ENCODE measurements at places on chromosomes 4 and X.

GRCh38 chrX:129654652-129655546 lies at the start of gene APLN:
Gene APLN (minus strand): TSS chrX:129654956. CDS start chrX:129654630, 326 bp downstream.
- no peak for DNase-seq

- DNase-seq = no peak
Observed at GRCh38 chr4:17867276-17867675, 56.5 kb downstream of the NCAPG start.

DNA sequence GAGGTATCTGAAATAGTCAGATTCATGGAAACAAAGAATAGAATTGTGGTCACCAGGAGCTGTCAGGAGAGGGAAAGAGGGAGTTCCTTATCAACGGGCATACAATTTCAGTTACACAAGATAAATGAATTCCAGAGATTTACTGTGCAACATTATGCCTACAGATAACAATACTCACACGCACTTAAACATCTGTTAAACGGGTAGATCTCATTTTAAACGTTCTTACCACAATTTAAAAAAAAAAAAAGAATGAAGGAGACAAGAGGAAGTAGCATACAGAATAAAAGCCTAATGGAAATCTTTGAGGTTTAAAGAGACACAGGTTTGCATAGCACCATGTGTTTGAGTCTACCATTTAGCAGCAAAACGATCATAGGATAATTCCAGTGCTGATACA lies 298.0 kb downstream of the DKK2 start:
- DNase-seq = no peak

DNA sequence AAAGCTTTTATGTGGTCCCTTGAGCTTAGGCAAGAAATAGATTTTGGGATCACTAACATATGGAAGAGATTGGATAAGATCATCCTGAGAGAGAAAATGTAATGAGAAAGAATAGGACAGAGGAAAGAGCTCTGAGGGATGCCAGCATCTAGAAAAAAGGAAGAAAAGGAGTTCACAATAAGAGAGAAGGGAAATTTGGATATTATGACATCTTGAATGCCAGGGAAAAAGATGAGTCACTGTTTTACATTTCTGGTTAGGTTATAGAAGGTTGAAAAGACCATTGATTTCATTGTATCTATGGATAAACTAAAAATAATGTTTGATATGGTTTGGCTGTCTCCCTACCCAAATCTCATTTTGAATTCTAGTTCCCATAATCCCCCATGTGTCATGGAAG lies 208.5 kb downstream of the MAD2L1 start:
- DNase-seq = no peak

GRCh38 chr4:81465406-81466340 lies 6.0 kb downstream of the RASGEF1B start:
- DNase-seq = no peak

DNA sequence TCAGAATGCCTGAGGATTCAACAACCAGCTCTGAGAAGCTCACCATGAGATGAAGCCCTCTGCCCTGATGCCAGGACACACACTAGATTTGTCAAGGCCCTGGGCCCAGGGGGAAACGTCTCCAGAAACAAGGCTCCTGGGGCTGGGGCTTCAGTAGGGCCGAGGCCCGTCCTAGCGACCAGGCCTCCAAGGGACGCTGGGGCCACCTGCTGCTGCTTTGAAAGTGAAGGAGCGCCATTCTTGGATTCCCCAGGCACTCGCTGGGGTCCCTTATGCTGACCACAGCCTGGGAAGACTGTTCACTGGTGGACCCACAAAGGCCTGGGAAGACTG lies 23.9 kb downstream of the PDE6B start:
- DNase-seq = no peak

GRCh38 chr4:13476915-13477314 lies 7.2 kb downstream of the RAB28 start:
- no peak for DNase-seq

- no peak for DNase-seq
Observed at GRCh38 chrX:103441878-103442535, 65.7 kb downstream of the BEX3 start.

GRCh38 chrX:150768580-150769190 lies 75.5 kb downstream of the MTMR1 start:
- no peak for DNase-seq

DNA sequence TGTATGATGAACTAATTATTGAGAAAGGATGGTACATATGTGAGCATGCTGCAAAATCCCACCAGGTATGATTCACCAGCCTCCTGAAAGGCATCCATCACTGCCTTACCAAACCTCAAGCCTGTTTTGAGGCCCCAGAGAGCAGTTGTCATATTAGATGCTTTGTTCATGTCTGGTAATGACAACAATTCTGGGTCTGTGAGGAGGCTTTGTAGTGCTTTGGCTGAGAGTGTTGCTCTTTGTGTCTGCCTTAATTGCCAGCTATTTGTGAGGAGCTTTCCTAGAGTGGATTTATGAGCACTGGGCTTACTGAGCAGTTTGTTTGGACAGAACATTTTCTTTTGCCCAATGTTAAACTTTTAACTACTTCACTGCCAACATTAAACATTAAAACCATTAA lies 69.2 kb downstream of the HEPH start:
- DNase-seq = no peak

- DNase-seq = no peak
Observed at GRCh38 chrX:84168095-84168494, 19.9 kb downstream of the RPS6KA6 start.

DNA sequence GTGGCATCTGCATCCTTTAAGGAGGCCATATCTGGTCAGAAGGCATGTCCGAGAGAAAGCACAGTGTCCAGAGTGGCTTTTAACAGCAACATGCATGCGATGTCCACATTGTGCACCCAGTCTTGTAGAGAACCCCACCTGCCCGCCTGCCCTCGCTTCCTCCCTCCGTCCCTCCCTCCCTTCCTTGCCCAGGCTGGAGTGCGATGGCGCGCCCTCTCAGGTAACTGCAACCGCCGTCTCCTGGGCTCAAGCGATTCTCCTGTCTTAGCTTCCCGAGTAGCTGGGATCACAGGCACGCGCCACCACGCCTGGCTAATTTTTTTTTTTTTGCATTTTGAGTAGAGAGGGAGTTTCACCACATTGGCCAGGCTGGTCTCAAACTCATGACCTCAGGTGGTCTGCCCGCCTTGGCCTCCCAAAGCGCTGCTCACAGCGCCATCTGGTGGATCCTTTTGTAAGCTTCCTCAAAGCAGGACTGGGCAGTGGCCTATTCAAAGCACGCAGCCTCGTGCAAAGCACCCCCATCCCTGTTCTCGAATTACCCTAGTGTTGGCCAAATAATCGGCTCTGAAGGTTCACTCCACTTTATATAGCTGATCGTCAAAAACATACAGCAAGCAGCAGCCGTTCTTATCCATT lies 15.0 kb downstream of the BRCC3 start:
- no peak for DNase-seq

GRCh38 chrX:48942895-48943294 lies 14.5 kb downstream of the OTUD5 start:
- no peak for DNase-seq

DNA sequence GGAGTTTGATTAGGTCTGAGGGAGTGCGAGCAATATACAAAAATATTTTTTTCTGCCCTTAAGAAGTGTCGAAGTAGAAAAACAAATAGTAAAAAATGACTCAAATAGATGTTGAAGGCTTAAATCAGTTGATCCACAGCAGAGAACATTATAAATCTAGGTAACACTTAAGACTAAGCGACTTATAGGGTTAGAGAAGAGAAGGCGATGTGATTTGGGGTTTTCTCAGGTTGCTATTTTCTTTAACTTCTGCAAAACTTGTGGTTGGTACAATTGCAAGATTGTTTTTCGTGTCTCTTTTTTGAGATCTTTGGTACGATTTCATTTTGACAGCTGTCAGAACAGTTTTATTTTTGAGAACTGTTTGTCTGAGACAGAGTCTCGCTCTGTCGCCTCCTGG lies 1479.5 kb downstream of the PCDH7 start:
- DNase-seq = no peak

DNA sequence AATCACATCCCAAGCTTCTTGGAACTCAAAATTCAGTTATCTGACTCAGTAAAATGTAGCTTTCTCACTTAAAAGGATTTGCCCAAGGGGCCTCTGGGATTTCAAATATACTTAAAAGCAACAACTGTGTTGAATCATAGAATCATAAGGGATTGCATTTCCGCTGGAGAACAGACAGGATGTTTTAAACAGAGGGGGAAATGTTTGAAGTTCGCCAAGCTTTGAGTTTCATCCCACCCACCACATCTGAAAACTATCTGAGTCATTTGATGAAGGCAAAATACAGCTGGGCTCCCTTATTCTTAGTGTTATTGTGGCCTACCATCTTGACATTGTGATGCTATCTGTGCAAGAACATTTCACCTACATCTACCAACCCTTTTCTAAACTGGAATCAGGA lies 73.5 kb downstream of the PPP1R2C start:
- no peak for DNase-seq

GRCh38 chr4:128782875-128783614 lies 26.5 kb upstream of the JADE1 start:
- DNase-seq = no peak

GRCh38 chr4:37609626-37610025 lies 76.5 kb downstream of the RELL1 start:
- DNase-seq = no peak

- DNase-seq = no peak
Observed at GRCh38 chr4:151822331-151822730, 61.5 kb upstream of the GATB start.

GRCh38 chrX:54715621-54716020 lies 82.4 kb downstream of the ITIH6 start:
- DNase-seq = no peak

- no peak for DNase-seq
Observed at GRCh38 chr4:56099378-56099786, 150.6 kb downstream of the CEP135 start.

GRCh38 chr4:5760246-5760645 lies 49.2 kb downstream of the EVC start:
- no peak for DNase-seq

DNA sequence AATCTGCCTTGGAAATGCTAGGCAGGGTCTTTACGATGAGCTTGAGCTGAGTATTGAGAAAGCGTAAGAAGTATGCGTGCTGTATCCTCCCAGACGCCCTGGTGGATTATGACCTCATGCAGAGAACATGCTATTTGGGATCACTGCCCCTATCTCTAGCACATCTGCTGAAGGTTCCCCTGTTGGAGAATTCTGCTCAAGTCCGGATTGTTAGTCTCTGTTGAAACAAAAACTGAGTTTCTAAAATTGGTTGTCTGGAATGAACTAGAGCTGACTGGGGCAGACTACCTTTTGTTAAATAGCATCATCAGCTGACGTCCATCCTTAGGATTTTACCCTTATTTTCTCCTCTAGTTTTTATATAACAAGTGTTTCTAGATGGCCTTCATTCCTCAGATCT lies 7.5 kb downstream of the FHDC1 start:
- no peak for DNase-seq

GRCh38 chr4:101807351-101807750 lies 16.8 kb downstream of the BANK1 start:
- DNase-seq = no peak

GRCh38 chr4:74948236-74948635 lies 15.3 kb downstream of the PARM1 start:
- no peak for DNase-seq

- DNase-seq = no peak
Observed at GRCh38 chr4:124530464-124531077, 182.0 kb downstream of the ANKRD50 start.

GRCh38 chrX:123905332-123905731 lies 45.5 kb downstream of the XIAP start:
- DNase-seq = no peak

GRCh38 chr4:22485737-22486136 lies 30.1 kb downstream of the ADGRA3 start:
- no peak for DNase-seq

DNA sequence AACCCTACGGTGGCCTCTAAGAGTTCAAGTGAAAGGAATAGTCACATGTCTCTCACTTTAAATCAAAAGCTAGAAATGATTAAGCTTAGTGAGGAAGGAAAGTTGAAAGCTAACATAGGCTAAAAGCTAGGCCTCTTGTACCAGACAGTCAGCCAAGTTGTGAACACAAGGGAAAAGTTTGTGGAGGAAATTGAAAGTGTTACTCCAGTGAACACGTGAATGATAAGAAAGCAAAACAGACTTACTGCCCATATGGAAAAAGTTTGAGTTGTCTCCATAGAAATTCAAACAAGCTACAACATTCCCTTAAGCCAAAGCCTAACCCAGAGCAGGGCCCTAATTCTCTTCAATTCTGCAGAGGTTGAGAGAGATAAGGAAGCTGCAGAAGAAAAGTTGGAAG lies 51.5 kb upstream of the RAB9B start:
- no peak for DNase-seq

GRCh38 chr4:127103681-127104115 lies 529.1 kb upstream of the INTU start:
- no peak for DNase-seq

- DNase-seq = no peak
Observed at GRCh38 chrX:23822397-23822796, 39.4 kb downstream of the SAT1 start.

DNA sequence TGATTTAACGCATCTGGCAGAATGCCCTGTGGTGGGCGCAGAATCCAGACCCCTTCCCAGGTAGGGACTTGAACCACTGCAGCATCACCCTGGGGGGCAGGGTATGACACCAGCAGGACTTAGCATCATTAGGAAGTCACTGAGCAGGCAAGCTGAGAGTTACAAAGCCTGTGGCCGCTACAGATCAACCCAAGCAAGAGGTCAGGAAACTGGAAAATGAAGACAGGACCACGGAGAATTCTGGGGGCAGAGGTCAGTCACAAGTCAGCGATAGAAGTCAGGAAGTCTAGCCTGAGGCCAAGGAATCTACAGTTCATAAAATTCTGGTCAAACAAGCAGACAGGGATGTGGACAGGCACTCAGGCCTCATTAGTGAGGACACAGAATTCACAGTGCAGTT lies 108.4 kb downstream of the CHIC2 start:
- no peak for DNase-seq

- DNase-seq = no peak
Observed at GRCh38 chrX:7390441-7390840, 242.5 kb upstream of the PUDP start.

- no peak for DNase-seq
Observed at GRCh38 chrX:118129681-118130080, 13.1 kb upstream of the KLHL13 start.

DNA sequence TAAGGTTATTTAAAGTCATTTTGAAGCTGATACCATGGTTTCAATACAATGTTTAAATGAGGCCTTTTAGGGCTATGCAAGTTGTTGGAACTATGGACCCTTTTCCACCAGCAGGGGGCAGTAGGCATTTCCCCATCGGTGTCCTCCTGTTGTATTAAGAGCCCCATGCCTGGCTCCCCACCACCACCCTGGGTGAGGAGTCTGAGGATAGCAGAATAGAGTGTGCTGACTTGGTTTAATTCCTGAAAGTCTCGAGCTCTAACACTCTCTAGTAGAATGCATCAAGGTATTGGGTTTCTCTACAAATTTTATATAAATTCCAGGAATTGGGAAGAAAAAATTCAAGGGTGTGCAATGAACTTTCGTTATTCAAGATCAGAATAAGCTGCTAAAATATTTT lies 234.8 kb upstream of the JADE1 start:
- DNase-seq = peak; percentile 29

- no peak for DNase-seq
Observed at GRCh38 chr4:104093247-104093646, 373.5 kb upstream of the TACR3 start.
